ENCODE measurements at places on chromosomes 3 and 15.

GRCh38 chr3:20376665-20377217 is 190.7 kb upstream of the SGO1 start:
- DNase-seq, result no peak

GRCh38 chr3:30167541-30168011 is 438.8 kb upstream of the TGFBR2 start:
- DNase-seq, result no peak

DNA sequence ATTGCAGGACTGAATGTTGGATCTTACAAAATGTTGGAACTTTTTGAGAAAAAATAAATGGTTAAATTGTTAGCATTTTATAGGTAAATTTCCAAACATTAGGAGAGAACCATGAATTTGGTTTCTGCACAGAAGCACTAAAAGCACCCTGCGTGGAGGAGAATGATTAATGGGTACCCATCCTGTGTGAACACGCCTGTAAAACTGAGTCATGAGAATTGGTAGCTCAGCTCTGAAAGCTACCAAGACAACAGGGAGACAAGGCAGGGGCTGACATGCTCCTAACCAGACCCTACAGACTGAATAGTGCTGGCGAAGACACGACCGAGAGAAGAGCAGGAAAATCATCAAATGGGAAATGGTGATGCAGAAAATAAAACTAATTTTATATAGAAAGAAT is 32.4 kb upstream of the MTMR10 start:
- DNase-seq, result no peak

- DNase-seq, result no peak
These were observed 57.3 kb downstream of the ROPN1B start for GRCh38 chr3:126026277-126026751.

- DNase-seq, result no peak
These were observed 167.8 kb upstream of the CCDC54 start for GRCh38 chr3:107209302-107209990.

DNA sequence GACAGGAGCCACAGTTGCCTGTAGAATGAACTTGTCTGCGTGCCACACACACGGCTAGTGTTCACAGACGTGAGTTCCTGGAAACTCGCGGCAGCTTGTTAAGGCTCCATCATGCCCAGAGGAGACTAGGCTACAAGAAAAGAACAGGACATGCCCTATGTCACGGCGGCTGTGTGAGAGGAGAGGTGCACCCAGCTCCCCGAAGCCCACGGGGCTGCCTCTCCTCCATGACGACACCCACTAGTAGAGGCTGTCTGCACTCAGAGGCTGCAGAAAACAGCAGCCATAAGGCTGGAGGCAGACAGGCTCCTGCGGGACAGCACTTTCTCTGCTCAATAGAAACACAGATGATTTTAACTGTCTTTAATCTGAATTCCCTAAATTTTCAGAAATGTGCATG is 19.0 kb upstream of the OCA2 start:
- DNase-seq, result no peak

DNA sequence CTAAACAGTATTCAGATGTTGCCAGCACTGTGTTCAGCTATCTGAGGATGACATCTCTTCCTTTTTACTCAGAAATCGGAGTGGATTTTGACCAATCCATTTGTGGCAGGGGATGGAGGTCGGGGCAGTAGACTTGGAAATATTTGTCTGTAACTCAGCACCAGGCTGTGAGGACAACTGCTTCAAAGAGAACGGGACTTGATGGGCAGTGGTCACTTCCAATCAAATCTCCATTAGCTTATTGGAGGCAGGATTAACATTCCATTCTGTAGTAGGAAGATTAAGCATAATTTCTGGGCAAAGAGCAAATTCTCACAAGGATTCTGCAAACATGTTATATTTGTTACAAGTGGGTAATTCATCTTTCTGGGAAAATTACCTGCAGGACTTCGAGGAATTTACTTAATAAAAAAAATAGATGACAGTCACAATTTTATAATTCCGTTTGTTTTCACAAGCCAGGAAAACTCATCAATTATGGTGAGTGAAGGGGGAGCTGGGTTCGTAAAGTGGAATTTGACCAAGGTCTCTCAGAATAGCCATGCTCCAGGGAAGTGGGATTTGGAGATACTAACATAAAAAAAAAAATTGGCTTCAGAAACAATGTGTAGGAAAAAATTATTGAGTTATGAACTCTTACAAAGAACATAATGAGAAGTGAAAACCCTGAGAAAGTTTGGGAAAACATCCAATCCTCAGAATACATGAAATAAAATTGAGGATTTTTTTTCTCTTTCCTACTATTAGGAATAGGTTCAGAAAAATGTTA is 18.1 kb downstream of the CRABP1 start:
- DNase-seq, result no peak

GRCh38 chr3:112744825-112745566 is 101.7 kb downstream of the CD200R1L start:
- no peak for DNase-seq

- no peak for DNase-seq
These were observed 6.9 kb downstream of the SELENOT start for GRCh38 chr3:150609988-150610387.

DNA sequence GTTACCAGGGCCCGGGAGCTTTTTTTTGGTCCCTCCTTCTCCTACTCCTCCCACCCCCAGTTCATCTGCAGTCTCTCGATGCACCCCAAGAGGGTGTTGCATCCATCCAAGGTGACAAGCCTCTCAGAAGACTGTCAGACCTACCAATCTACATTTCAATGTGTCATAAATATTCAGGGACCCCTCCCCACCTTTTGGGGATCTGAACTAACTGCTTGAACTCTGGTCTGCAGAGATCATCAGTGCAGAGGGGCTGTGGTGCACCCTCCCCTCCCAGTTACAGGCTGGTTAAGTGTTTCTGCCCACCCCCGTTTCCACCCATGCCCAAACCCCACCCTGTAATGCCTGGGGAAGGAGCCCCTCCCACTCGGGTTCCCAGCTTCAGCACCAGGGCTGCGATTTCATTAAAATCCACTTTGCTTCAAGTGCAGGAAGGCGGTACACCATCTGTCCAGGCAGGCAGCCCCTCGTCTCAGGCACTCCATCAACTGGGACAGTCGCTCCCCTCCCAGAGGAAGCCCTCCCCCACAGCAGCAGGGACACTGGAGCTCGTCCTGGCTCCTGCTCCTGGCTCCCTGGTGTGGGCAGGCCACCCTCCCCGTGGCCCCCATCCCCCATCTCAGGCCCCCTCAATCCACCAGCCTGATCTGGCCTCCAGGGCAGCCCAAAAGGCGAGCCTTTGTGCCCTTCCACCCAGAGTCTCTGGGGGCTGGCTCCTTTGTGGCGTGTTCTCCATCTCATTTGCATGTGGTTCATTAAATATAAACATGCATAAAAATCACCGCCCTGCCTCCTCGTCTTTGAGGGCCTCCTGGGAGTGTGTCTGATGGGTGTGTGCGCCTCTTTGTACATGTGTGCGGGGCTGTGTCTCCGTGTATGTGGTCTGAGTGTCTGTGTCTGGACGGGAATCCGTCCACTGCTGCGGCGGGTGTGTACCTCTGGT is 32.3 kb downstream of the RNU5B-1 start:
- DNase-seq, result peak; percentile 45

DNA sequence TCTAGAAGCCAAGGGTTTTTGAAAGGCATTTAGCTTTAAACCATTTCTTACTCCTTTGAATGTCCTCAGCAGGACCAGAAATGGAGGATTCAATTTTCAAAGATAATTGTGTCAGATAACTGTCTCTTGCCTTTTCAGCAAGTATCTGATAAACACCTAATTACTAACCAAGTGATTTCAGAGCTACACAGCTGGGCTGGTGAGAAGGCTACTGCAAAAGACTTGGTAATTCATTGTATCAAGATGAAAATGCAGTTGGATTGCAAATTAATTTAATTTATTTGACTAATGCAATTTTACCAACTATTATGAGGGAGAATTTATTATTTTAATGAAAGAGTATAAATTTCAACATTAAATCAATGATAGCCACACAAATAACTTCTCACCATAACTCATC is 165.4 kb downstream of the ROBO1 start:
- no peak for DNase-seq

GRCh38 chr3:23221136-23221535 is 18.0 kb downstream of the UBE2E2 start:
- DNase-seq, result no peak

GRCh38 chr3:119508172-119508845 is 10.0 kb downstream of the TIMMDC1 start:
- no peak for DNase-seq

DNA sequence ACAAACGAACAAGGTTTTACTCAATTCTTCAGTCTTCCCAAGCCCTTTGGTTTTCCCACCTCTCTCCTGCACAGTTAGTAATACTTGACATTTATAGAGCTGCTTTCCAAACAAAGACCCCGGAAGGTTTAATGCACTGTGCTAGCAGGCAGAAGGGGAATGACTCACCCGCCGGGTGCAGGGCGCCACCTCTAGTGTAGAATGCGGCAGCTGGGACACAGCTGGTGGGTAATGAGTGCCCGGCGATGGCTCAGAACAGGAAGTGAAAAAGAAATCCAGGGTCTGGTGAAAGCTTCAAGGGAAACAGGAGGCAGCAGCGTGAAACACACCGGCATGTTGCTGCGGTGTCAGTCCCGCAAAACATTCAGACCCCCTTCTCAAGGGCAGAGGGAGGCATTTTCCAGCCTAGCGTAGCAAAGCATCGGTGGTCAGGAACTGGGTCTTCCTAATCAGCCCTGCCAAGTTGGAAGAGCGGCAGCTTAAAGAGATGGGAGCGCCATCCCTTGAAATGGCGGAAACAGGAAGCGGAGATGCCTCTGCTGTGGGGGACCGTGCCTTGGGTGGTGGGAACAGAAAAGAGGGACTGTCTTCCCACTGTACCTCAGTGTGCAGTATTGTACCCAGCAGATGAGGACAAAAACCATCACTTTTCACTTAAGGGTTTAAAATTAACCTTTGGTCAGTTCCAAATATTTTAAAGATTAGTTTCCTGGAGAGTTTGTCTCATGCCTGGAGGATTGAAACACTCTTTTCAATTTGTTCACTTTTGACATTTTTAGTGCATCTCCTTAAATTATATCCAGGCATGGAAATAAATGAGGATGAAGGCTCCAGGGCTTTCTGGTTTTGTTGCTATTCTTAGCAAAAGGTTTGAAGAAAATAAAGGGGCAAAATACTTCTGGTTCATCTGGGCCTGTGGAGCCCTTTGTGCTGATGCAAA is 160.7 kb upstream of the MCTP2 start:
- DNase-seq, result no peak

DNA sequence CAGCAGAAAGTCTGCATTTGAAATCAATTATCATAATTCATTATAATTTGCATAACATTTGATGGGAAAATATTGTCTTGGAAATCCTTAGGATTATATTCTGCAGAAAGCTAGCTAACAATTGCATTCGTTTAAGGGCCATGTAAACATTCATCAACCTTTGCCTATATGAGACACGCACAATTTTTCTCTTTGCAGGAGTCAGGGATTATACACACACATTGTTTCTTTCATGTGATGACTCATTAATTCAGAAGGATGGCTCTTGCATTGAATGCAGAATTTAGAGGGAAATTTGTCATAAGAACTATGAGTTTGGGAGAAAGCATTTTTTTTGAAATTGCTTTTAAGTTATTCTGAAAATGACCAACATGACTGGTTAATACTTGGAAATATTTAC is 844.7 kb downstream of the DIPK2A start:
- DNase-seq, result no peak

GRCh38 chr3:193660698-193661411 is 67.8 kb downstream of the OPA1 start:
- DNase-seq, result no peak

- DNase-seq, result no peak
These were observed 2.6 kb upstream of the SKOR1 start for GRCh38 chr15:67822537-67823313.

DNA sequence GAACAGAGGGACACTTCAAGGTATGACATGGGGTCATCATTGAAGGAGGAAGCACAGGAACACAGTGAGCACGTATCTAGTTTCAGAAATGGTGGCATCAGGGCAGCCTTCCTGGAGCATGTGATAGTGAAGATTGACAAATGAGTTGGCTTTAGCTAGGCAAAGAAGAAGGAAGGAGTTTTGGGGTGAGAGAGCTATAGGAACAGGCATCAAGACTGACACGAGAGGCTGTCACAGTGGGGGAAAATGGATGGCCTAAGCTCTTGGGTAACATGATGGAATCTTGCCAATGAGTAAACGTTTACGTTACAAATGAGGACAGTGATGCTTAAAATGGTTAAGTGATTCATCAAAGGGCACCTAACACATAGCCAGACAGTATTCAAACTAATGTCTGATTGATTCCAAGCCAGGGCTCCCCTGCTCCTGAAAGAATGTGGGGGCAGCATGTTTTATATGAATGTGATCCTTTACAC is 23.1 kb upstream of the GPR171 start:
- no peak for DNase-seq

GRCh38 chr15:60563539-60564404 is 84.8 kb upstream of the ICE2 start:
- no peak for DNase-seq

DNA sequence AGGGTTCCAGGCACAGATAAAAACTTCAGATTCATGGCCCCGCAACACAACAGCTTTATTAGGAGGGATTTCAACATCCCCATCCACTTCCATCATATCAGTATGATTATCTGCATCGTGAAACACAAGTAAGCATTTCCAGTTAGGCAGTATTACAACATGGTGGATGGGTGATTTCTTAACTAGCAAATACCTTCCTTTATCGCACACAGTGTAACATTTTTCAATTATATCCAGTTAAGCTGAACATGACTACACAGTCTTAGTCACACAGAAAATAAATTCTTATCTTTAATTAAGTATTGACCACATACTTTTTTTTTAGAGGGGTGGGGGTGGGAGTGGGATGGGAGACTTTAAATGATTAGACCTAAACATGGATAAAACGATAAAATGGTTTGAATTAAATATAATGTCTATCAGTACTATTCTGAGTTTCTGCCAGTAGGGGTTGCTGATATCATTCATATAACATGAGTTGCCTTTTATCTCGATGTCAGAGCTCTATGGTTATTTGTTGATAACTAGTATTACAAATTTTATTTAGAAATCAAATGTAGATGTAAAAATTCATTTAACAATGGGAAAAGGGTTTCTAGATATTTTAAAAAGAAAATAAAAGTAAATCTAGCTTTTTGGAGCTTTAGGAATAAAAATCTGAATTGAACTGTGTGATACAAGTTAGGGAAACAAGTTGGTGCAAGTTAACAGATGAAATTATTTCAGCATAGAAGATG is 146.6 kb downstream of the TBL1XR1 start:
- no peak for DNase-seq

DNA sequence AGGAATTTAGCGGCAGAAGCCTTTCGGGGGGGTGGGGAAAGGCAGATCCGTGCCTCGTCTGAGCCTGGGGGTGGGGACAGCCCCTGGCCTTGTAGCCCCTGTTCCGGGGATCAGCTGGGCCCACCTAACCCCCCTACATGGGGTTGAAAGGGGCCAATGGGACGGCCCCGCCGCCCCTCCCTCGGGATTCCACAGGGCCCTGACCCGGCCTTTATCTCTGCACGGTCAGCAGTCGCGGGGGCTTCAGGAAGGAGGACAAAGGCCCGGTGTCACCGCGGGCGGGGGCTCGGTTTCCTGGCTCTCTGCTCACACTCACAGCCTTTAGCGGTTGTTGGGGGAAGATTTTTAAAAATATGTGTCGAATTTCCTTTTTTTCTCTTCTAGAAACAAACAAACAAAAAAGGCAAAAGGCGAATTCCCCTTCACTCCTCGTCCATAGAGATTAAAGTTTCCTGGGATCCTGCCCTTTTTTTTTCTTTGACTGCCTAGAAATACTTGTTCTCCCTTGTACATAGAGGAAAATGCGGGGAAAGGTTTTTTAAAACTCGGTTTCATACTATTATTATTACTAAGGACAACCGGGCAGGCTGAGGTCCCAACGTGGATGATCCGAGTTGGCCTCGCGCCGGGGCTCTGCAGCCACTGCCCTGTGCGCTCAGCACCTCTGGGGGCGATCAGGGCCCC is 7.9 kb downstream of the FOXL2 start:
- DNase-seq, result no peak

- no peak for DNase-seq
These were observed 44.6 kb downstream of the CCDC54 start for GRCh38 chr3:107421881-107422280.

Data from NCI-H187 (cell line).